Activated CD8-positive, alpha-beta memory T cell treated with anti-CD3 and anti-CD28 coated beads for 48 hours (primary cell): ENCODE measurements at places on chromosomes 5 and 9.

DNA sequence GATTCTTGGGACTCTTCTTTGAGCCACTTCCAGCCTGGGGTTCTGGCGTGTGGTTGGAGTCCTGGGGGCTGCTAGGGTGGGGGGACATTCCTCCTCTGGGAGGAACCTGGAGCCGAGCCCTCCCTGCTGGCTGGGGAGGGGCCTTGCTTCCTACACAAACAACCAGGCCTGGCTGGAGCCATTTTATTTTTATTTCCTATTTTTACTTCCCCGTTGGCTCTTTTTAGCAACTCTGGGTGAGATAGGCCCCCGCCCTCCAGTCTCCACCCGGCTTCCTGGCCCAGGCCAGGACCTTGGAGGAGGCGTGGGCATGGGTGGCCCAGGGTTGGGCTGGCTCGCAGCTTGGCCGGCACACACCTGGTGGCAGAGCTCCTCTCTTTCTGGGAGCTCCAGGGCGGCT is 15.1 kb downstream of the RXRA start:
- DNase-seq, result no peak

DNA sequence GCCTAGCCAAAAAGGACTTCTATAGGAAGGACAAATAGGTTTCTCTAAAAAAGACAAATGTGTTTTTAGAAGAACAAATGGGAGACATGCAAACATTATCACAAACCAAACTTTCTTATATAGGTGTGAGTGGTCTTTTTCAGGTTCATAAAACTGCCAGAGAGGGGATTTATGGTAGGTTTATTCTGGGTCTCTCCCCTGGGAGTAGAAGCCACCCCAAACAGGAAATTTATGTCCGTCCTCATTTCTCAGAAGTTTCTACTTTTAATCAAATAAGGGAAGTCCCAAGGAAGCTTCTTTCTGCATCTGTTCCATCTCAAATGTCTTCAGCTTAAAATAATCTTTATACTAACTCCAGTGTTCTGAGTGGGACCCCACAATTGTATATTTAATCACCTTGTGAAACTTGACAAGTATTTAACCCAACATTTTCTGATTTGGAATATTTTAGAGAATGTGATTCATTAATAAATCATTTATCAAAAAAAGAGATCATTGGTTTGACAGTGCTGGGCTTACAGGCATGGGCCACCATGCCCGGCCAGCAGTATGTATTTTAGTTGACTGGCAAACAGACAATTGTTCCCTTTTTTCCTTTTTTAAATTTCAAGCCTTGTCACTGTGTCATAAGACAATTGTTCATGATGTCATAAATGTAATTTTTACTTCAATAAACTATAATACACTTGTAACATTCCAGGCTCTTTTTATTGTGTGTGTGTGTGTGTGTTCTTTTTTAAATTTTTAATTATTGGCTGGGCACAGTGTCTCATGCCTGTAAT is 44.6 kb upstream of the GLDC start:
- DNase-seq, result no peak

GRCh38 chr5:42306287-42306686 is 117.0 kb upstream of the GHR start:
- no peak for DNase-seq

DNA sequence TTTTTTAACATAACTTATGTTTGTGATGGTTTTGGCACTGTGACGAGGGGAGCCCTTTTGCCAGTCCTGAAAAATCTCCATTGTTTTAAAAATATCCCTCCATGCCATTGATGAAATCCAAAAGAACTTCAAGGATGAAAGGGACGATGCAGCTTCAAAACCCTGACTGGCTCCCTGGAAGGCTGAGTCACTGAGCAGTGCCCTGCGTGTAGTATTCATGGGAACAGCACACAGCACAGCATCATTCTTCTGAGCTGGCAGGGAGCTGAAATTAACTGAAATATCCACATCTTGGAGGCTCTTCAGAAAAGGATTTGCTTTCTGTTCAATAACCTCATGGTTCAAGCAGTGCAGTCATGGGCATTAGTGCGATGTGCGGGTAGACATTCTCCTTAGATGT is 29.7 kb downstream of the PDE4D start:
- no peak for DNase-seq

DNA sequence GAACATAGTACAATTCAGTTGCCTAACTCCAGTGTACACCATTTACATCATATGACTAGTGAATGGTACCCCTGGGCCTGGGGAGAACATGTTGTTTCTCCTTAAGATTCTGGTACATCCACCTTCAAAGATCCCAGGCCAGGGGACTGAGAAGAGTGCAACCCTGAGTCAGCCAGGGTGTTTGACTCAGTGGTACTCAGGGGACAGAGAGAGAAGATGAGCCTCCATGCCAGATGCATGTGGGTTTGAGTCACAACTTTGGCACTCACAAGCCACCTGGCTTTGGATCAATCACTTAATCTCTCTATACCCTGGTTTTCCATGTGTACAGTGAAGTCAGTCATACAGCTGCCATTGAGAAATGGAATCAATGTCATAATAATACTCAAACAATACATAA is 53.7 kb downstream of the MAP1B start:
- no peak for DNase-seq

- no peak for DNase-seq
These were observed 363.7 kb downstream of the CSNK1G3 start for GRCh38 chr5:123875561-123876275.

DNA sequence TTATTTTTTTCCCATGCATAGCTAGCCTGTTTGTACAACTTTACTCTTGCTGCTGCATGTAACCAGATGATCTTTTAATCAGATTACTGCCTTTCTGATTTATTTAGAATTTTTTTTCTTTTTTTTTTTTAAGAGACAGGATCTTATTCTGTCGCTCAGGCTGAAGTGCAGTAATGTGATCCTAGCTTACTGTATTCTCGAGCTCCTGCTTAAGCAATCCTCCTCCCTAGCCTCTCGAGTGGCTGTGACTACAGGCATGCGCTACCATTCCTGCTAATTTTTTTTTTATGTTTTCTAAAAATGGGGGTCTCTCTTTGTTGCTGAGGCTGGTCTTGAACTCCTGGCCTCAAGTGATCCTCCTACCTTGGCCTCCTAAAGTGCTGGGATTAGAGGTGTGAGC is 9.6 kb downstream of the DCP2 start:
- no peak for DNase-seq

DNA sequence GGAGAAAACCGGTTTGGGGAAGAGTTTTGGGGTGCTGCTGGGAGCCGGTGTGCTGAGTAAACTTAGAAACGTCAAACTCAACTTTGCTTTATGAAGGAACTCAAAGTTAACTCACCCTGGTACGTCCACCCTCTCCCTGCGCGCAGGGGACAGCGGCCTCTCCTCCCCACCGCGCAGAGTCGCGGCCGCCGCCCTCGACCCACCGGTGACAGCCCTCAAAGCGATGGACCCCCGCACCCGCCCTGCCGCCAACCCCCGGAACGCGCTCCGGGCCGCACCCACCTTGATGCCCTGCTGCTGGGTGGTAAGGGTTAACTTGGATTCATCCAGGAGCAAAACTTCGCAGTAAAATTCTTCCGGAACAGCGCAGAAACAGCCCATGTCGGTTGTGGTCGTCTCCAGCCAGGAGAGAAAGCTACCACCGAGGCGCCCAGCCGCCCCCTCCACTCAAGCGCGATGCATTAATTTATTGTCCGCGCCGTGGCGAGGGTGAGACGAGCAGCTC is 366 bp downstream of the EPB41L4A start:
- DNase-seq, result no peak

- no peak for DNase-seq
These were observed 170.9 kb downstream of the FGF1 start for GRCh38 chr5:142515036-142515435.

DNA sequence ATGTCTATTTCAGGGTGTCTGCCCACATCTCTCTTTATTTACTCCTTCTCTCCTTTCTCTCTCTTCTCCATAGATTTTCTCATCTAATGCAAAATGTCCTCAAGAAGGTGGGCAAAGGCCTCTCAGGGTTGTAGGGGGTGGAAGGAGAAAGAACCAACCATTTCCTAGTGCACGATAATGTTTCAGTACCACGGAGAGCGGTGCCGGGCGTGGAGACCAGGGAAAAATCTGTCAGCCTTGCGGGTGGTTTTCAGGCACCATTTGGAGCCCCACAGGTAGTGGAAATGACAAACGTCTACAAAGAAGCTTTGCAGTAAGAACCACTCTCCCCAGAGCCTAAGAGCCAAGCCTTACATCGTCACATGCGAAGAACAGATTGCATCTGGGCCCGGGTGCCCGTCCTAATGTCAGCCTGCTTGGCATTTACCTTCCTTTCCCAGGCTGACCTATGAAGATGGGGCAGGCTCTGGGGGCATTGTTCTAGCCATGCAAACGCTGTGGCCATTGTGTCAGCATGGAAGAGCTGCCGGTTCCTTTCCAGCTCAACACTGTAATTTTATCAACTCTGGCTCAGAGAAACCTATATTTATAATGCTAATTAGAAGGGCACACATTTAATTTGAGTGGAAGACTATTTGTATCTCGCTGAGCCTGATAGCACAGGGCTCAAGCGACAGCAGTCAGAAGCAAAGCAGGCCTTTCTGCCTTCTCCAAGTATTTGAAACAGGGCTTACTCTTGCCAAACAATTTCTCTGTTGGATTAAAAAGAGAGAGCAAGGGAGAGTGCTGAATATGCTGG is 430.1 kb upstream of the WWC1 start:
- DNase-seq, result no peak

- no peak for DNase-seq
These were observed 1.6 kb upstream of the TPM2 start for GRCh38 chr9:35691334-35691650.

DNA sequence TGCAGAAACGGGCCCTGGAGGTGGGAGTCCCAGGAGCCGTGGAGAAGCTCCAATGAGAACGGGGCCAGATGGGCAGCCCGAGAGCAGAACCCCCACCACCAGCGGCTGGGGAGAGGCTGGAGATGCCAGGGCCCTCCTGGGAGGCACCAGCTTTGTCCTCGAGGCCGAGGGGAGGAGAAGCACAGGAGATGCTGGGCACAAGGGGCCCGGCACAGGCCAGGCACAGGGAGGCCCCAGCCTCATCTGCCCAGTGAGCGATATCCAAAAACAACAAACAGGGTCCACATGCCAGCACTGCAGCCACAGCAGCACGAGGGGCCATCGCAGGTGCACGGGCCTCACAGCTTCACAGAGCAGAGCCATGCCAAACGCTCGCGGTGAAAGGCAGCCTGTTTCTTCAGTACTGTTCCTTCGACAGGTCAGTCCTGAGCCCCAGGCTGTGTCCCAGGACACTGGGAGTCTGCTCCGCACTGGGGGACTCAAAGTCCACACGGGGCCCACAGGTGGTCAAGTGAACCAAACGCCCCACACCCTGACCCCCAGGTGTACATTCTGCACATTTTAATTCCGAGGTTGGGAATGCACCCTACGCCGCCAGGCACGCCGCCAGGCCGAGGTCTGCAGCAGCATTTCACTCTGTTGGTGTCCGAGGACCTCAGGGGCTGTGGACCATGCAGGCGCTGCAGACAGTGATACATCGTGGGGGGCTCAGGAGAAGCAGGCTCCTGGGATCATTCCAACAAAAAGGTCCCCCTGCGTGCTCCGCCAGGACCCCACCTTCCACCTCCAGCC is 9.5 kb downstream of the LPCAT1 start:
- no peak for DNase-seq

DNA sequence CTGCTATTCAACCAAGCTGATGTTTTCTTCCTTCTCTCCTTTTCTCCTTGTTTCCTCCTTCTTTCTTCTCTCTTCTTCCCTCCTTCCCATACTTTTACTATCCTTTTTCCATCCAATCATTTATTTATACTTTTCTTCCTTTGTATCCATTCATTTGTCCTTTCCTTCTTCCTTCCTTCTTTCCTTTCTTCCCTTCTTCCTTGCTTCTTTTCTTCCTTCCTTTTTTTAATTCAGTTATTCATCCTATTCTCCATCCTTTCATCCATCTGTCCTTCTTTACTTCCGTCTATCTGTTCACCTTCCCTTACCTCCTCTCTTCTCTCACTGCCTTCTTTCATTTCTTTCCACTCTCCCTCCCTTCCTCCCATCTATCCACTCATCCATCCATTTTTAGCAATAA is 24.0 kb upstream of the PPARGC1B start:
- DNase-seq, result no peak
